ENCODE measurements at places on chromosomes 1 and 21.

- no peak for DNase-seq
Measured at GRCh38 chr1:68961143-68961542, 464.3 kb upstream of the DEPDC1 start.

GRCh38 chr1:27489501-27489972, 430 bp downstream of the WASF2 start:
- peak; percentile 72 for DNase-seq

DNA sequence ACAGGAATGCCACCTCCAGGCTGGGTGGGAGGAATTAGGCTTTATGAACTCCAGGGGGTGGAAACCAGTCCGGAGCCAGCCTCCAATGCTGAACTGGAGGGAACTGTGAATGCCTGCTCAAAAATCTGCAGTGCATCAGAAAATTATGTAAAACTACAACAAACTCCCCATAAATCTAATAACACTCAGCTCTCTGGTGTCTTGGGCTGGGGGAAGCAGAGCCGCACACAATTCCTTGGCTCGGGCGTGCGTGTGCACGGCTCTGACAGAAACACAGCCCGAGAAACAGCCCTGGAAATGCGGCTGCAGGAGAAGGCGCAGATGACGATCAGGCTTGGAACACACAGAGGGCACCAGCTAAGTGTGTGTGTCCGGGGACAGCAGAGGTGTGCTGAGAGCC, 127.6 kb upstream of the VAMP3 start:
- DNase-seq: no peak

DNA sequence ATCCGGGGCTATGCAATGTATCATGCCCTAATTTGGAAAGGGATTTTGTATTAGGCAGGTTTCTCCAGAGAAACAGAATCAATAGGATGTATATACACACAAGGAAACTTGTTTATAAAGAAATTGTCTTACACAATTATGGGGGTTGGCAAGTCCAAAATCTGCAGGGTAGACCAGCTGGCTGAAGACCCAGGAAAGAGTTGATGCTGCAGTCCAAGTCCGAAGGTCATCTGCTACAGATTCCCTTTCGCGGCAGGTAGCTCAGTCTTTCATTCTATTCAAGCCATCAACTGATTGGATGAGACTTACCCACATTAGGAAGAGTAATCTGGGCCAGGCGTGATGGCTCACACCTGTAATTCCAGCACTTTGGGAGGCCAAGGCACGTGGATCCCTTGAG, 54.6 kb upstream of the CXADR start:
- no peak for DNase-seq

DNA sequence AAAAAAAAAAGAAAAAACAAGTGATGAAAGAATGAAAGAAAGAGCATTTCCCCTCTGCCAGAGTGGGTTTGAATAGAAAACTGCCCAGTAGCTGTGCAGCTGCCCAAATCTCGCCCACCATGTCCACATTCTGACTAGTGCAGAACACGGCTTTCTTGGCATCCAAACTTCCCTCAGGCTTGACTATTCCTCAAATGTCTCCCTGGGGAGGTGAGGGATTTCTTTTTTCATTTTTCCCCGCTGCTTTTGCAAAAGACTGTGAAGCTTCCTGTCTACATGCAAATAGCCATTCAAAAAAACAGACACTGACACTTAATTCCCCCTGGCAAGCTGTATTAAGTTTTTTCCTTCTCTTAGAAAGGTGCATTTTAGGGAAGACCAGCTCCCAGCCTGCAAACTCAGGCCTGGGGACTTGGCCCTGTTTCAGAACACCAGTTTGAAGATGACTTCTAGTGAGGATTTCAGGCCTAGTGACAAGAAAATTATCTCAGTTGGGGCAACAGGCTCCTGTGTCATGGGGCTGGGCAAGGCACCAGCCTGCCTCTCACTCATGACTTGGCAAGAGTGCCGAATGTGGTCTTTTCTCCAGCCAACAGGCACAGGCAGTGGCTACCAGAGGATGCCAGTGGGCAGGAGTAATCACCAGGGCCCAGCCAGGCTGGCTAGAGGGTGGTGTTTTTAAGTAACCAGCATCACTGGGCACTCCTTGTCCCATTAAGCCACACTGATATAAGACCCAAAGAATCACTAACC, 178.1 kb upstream of the NFIA start:
- DNase-seq: no peak

DNA sequence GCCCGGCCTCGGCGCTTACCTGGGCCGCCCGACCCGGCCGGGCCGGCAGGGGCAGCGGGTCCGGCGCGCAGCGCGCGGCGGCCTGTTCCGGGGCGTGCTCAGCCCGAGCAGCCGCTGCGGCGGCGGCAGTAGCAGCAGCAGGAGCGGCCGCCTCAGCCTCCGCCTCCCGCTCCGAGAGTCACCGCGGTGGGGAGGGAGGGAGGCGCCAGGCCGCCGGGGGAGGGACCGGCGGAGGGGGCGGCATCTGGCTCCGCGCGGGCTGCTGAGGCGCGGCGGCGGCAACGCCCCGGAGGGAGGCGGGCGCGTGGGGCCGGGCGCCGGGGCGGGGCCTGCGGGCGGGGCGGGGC, at the start of gene CTNNBIP1:
Gene CTNNBIP1 (minus strand): TSS at position 194 of the 347 bp plus-strand sequence. CDS start 38,205 bp downstream, outside the sequence.
- DNase-seq: peak; percentile 100

- peak; percentile 70 for DNase-seq
Measured at GRCh38 chr1:212916481-212917133, 33.7 kb upstream of the VASH2 start.

DNA sequence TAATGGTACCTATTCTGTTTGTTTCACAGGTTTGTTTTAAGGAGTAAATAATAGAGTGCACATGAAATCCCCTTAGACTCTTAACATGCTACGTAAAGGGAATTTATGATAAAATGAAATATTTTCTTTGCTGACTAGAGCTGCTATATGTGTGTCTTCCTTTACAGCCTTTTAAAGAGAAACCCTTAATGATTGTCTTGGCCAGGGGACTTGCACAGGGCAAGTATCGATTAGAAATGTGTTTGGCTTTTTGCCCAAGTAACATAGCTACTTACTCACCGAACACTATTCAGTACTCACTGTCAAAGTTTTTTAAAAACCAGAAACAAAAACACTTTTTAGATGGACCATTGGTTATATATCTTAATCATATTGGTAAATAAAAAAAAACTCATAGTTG, 71.3 kb upstream of the KIAA1614 start:
- no peak for DNase-seq

GRCh38 chr1:156422602-156423091, 53.6 kb downstream of the RHBG start:
- DNase-seq: peak; percentile 41

- no peak for DNase-seq
Measured at GRCh38 chr1:69946935-69947334, 258.4 kb downstream of the LRRC40 start.

- peak; percentile 71 for DNase-seq
Measured at GRCh38 chr1:215146240-215146975, 63.9 kb downstream of the KCNK2 start.

GRCh38 chr1:184388319-184388889, 1.6 kb downstream of the C1orf21 start:
- no peak for DNase-seq

- DNase-seq: no peak
Measured at GRCh38 chr1:226558036-226558650, 9.6 kb downstream of the STUM start.

- DNase-seq: no peak
Measured at GRCh38 chr1:224509907-224510306, 75.3 kb upstream of the WDR26 start.

- no peak for DNase-seq
Measured at GRCh38 chr1:243731301-243731891, 118.6 kb downstream of the AKT3 start.

- peak; percentile 42 for DNase-seq
Measured at GRCh38 chr1:67148516-67149178, 13.9 kb upstream of the C1orf141 start.

DNA sequence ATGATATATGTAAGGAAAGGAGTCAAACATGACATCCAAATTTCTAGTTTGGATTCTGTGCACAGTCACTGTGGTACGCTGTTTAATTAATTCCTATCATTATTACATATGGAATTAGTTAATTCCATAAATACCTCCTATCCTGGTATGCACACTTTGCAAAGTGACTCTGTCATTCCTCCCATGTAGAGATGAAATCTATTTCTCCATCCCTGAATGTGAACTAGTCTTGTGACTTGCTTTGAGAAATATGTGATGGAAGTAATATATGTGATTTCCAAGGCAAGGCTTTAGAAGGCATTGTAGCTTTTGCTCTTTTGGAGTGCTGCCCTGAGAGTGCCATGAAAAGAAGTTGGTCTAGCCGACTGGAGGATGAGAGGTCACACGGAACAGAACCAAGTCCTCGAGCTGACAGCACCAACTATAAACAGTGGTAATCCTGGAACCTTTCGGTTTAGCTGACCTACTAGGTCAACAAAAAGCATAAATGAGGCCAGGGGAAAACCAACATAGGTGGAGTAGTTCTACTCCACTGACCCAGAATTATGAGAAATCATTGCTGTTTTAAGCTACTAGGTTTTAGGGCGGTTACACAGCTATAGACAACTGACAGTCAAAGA, 1.5 kb downstream of the SELENOF start:
- no peak for DNase-seq

DNA sequence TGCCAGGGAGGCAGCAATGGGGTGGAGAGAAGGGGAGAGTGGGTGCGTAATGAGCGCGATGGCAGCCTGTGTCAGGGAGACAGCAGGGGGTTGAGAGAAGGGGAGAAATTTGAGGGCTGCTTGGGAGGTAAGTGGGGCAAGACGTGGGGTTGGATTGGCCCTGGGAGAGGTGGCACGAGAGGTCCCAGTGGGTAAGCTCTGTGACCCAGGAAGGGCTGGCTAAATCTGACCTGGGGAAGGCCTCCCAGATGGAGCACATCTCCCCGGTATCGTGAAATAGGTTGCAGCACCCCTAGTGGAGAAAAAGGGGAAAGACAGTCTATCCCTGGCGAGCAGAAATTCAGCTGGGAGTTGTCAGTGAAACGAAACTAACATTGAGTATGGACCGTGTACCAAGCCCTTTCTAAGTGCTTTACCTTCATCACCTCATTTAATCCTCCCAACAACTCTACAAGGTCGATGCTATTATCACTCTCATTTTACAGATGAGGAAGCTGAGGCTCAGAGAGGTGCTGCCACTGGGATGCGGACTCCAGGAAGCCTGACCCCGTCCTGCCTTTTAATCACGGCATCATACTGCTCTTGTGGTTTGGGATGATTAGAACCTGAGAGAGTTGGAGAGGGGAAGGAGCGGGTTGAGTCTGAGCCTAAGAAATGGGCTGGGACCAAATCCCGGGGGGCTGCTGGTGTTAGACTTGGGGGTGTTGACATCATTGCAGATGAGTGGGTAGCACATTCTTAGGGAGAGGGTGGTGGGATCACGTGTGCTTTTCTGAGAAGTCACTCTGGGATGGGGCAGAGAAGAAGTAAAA, 56.6 kb upstream of the RPL11 start:
- DNase-seq: peak; percentile 87

- no peak for DNase-seq
Measured at GRCh38 chr1:244897476-244898254, 33.3 kb upstream of the HNRNPU start.

DNA sequence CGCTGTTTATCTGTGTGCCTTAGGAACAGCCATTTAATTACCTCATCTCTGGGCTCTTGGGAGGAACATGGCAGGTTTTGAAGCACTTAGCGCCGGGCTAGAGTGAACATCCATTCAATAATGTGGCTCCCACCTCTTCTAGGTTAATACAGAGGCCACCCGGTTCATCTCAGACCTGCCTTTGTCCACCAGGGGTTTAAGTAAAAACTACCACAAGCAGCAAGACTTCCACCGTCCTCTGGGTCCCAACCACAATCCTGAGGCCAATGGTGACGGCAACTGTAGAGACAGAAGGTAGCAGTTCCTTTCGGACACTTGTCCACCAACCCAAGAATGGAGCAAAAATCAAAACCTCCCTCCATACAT, 924 bp upstream of the DDOST start:
- DNase-seq: peak; percentile 72
